HS-27A (cell line): ENCODE measurements at places on chromosomes 11 and 22.

GRCh38 chr11:15430381-15430780 is 315.7 kb downstream of the INSC start:
- DNase-seq: no peak

GRCh38 chr11:69116671-69117070 is 39.1 kb upstream of the SMIM38 start:
- no peak for DNase-seq

GRCh38 chr11:86476109-86476861 is 101.6 kb downstream of the CCDC81 start:
- DNase-seq: no peak

DNA sequence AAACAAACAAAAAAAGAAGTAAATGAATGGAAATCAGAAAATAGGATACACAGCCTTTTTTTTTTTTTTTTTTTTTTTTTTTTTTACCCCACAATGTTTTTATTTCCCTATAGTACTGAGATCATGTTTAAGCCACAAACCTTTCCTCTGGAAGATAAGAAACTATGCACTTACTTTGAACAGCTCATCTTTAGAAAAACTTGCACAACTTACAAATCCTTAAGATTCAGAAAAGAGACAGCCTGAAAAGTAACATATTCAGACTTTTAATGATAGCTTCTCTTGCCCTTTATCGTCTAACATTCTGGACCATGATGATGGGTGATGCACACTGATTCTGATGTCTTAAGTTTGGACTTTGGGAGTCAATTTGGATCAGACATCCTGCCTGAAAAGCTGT is 80.3 kb downstream of the TNRC6B start:
- DNase-seq: no peak

- no peak for DNase-seq
These were observed 26.7 kb downstream of the TREH start for GRCh38 chr11:118652681-118653181.

- no peak for DNase-seq
These were observed 56.1 kb downstream of the PRMT3 start for GRCh38 chr11:20443596-20443995.

DNA sequence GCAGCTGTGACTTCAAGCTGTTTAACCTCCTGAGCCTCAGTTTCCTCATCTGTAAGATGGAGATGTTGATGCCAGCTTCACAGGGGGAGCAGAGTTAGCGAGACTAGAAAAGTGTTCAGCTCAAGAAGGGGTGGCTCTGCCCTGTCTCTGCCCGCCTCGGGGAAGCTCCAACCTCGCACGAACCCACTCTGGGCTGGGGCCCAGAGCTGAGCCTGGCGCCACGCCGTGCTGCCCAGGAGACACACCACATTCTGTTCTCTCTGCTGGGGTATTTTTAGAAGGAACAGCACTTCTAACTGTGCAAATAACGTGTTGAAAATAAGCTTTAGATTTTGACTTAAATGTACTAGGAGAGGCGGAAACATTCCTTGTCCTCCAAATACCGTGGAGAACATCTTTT is 74.1 kb downstream of the PHF21B start:
- DNase-seq: no peak

GRCh38 chr11:45374130-45374529 is 88.0 kb upstream of the SYT13 start:
- no peak for DNase-seq

DNA sequence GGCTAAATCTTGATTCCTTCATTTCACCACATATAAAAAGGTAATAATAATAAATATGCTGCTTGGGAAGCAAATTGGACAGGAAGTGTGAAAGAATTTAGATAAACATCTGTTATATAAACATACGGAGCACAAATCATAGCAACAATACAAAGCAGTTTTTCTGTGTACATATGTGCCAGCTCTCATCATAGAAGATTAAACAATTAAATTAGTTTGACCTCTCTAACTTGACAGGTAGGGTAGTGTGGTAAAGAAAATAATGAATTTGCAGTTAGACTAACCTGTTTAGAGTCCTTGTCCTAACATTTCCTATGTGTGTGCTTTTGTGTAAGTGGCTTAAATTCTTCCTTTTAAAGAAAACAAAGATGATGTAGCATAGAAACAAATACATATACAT is 995.7 kb upstream of the TENM4 start:
- DNase-seq: no peak

DNA sequence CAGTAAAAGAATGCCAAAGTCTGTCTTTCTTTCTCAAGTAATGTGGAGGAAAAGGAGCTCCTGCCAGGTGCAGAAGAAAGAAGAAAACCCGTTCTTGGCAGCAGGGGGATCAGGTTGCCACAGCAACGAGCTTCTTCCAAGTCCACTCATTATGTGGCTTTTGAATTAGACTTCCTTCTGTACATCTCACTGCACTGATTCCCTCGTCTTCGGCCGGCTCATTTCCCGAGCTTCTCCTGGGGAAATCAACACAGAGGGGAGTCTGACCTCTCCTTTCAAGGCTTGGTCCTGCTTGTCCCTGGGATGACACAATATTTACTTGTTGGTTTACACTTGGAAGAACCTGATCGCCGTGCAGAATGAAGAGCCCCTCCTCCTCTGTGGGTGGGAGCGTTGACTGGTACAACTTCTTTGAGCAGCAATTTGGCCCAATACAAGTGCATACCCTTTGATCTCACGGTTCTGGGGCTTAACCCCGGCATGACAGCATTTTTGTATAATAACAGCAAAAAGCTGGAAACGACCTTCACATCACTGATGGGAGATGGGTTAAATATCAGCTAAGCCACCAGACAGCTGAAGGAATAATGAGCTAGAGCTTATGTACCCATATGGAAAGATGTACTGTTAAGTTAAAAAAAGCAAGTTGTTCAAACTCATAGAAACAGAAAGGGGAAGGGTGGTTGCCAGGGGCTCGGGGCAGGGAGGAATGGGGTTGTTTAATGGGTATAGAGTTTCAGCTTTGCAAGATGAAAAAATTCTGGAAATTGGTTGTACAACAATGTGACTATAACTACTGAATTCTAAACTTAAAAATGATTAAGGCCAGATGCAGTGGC is 35.4 kb downstream of the MCHR1 start:
- no peak for DNase-seq

- no peak for DNase-seq
These were observed 1.7 kb downstream of the SMTN start for GRCh38 chr22:31082606-31083376.

DNA sequence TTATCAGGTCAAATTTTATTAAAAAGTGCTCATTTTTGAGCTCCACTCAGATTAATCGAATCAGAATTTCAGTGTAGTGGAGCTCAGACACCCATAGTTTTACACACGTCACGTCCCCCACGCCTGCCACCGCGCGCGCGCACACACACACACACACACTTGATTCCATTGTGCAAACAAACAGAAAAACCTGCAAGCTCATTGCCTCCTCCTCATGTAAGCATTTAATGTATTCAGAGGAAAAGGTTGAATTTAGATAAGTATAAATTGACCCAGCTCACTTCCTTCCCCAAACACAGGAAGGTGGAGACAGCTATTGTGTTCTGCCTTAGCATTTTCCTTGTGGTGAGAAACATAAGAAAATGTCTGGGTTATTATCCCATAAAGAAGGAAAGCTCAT is 336.7 kb downstream of the LUZP2 start:
- no peak for DNase-seq
